Cardiac muscle cell (in vitro differentiated cells and primary cell): ENCODE measurements at places on chromosomes 13 and 19.
A peak's percentile ranks its signal among the peaks of the same experiment; 100 is the strongest.

GRCh38 chr19:16042533-16043085 lies 33.7 kb upstream of the TPM4 start:
- DNase-seq, result no peak

DNA sequence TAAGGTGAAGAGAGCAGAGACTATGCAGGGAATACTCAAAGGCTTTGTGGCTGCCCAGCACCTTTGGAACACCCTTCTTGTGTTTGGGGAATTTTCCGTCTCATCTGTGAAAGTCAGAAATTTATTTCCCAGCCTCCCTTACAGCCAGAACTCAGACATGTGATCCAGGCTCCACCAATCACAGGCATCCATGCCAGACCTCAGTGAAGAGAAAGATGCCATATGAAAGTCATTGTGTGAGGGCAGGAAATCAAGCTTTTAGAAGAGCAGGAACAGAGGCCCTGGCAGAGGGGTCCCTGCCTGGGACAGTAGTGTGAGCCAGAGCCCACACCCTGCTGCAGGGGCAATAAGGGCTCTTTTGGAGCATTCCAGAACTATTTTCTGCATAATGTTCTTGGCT lies 12.1 kb downstream of the CCDC70 start:
- no peak for DNase-seq

DNA sequence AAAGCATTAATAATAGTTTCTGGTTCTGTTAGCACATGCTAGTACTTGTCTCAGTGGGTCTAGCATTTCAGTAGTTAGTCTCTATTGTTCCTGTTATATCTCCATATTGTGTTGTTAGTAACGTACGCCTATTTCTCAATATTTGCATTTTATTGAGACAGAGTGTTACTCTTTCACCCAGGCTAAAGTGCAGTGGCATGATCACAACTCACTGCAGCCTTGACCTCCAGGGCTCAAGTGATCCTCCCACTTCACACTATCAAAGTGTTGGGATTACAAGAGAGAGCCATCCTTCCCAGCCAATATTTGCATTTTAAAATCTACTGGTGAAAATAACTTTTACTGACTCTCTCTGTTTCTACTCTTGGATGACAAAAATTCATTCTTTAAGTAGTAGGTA lies 154.6 kb upstream of the PRR20A start:
- no peak for DNase-seq

- no peak for DNase-seq
Observed at GRCh38 chr19:36245210-36246005, 30.5 kb downstream of the ZNF146 start.

GRCh38 chr19:51116736-51117286 lies 7.9 kb upstream of the SIGLEC9 start:
- no peak for DNase-seq

GRCh38 chr19:5091018-5091683 lies 122.2 kb downstream of the KDM4B start:
- peak; percentile 67 for DNase-seq

- DNase-seq, result no peak
Observed at GRCh38 chr13:46582190-46582589, 29.2 kb downstream of the LRCH1 start.

DNA sequence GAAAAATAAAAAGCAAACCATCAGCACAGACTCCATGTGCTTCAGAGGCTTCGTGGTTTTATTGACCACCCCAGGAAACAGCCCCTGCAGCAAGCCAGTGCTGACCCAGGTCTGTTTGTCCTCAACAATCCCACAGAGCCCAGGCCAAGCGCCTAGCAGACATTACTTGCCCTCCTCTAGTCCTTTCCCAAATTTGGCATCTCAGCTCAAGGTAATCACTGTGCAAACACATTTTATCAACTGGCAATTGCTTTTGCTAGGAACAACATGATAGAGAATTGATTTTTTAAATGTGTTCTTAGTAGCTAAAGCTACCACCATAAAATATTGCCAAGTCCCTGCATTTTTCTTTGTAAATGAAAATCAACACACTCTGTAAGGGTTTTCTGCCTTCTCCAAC lies 121.8 kb downstream of the STOML3 start:
- DNase-seq, result no peak

DNA sequence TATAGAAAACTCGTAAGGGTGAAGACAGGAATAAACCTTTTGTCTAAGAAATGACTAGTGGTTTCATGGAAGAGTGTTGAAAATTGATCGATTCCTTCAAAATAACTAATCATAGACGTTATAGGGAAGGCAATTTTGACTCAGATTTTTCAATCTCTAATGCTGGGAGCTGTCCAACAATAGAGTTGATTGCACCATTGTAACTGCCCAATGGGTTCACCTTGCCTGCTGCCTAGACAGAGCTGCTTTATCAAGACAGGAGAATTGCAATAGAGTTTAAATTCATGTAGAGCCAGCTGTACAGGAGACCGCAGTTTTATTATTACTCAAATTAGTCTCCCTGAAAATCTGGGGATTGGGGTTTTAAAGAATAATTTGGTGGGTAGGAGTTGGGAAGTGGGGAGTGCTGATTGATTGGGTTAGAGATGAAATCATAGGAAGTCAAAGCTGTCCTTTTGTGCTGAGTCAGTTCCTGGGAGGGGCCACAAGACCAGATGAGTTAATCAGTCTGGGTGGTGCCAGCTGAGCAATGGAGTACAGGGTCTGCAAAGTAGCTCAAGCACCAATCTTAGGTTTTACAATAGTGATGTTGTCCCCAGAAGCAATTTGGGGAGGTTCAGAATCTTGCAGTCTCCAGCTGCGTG lies 16.8 kb upstream of the ADGRE2 start:
- DNase-seq, result no peak

DNA sequence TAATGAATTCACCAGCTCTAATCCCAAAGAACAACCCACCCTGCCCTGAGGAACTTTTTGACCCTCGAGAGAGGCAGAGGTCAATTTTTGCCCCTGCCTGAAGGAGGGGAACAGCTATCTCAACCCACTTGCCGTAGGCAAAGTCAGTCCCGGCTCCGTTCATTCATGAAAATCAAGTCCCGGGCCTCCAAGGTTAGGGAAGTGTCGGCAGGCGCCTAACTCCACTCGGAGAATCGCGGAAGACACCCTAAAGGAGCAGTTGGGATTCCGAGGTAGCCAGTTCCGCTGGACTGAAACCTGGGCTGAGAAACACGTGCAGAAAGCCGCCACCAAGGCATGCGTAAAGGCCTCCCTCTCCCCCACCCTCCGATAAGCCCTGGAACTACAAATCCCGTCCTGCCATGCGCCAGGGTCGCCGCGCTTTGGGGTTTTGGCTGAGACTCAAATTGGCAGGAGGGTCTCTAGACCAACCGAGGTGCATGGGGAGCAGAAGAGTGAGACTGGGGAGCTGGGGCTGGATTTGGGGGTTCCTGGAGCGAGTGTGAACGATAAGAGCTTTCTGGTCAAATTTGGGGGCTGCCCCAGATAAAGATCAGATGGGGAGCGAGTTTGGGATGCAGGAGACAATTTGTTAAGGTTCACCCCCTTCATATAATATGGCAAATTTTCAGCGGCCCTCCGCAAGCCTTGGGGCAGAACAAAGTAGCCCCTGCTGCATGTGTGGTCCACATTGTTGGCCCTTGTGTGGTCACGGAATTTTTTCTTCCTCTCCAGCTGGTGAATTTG lies at the start of gene TNPO2:
TSS of gene TNPO2 (minus strand) at position 292 of the 786 bp plus-strand sequence. CDS start 2,955 bp downstream, outside the sequence.
- DNase-seq, result peak; percentile 83

DNA sequence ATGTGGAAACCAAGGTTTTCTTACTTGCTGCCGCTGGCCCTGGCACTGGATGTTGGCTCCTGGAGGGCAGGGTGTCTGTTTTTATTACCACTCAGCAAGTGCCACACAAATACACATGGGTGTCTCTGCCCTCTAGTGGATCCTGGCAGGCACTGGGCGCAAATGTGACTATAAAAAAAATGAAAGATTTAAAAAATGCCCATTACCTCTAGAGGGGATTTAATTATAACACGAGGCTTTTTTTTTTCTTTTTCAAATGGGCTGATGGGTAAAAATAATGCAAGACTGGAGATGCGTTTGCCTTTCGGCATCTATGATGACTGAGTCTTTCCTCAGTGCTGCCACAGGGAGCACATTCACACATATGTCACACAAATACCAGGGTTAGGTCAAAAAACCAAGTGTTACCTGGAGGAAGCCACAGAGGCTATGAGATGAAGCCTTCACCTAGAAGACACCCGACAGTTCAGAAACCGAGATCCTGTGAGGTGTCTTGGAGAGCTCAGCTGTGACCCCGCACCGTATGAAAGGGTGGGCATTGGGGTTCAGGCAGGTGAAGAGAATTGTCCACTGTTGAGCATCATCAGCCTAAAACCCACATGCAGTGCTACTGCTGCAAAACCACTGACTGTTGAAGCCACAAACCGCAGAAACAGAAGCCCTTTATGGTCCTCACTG lies 25.7 kb downstream of the CHAMP1 start:
- DNase-seq, result no peak

- no peak for DNase-seq
Observed at GRCh38 chr13:60646620-60647019, 249.6 kb downstream of the TDRD3 start.

DNA sequence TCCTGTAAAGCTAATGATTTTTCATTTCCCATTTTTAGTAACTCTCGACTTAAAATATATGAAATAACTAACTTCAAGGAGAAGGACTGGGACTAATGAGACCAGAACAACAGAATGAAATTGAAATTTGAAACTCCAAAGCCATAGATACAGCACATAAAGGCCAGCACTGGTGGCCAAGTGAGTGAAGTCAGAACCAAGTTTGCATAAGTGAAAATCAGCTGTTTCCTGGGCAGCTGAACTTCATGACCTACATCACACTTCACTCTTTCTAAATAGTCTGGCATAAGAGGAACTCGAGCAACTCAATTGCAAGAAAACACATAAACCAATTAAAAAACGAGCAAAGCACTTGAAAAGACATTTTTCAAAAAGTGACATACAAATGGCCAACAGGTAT lies 84.5 kb downstream of the DCLK1 start:
- DNase-seq, result no peak

DNA sequence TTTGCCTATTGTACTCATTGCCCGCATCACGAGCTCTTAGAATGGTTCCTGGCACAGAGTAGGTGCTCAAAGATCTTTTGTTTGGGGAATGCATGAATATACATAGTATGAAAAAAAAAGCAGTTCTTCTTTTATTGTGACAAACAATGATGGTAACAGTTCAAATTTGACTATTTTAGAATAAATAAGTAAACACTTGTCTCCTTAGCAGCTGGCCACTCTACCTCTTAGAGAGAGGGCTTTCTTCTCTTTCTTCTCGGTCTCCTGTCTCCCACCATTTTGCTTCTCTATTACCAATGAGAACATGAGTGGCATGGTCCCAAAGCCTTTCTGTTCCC lies 639 bp upstream of the SLAIN1 start:
- DNase-seq, result no peak
